KBM-7 (cell line): ENCODE measurements at places on chromosomes 5 and 9.

DNA sequence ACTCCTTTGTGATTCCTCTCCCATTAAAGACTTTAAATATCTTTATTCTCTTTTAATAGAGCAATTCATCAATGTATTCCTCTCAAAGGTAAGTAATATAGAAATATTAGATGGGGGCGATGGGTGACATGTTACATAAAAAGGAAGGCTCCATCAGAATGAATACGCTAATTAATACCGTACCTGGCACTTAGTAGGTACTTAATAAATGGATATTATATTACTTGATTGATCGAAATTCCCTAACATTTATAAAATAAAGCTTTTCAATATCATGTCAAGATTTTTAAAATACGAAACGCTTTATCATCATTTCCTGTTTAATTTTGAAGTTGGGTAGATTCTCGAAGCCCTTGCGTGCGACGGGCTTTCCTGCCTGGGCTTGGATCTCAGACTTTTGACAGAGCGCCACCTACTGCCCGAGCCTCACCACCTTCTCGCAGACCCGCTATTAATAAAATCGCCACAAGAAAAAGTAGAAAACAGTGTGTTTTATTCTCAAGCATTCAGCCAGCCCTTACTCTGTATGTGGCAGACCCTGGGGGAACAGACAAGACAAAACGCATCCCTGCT is 99.4 kb downstream of the C5orf15 start:
- DNase-seq = peak; percentile 85

DNA sequence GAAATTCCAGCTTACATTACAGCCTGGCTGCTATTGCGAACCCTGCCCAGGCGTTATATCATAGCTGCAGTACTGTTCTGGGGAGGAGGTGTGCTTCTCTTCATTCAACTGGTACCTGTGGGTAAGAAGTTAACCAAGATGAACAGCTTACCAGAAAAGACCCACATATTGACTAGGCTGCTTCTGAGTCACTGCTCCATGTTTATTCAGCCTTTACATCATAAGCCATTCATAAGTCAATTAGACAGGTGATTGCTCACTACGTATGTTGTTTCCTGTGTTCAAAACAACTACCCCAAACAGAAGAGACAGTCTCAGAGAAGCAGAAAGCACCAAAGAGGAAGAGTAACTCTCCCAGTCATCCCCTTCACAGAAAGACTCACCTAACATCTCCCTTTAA is 34.7 kb upstream of the SLC22A5 start:
- DNase-seq = no peak

DNA sequence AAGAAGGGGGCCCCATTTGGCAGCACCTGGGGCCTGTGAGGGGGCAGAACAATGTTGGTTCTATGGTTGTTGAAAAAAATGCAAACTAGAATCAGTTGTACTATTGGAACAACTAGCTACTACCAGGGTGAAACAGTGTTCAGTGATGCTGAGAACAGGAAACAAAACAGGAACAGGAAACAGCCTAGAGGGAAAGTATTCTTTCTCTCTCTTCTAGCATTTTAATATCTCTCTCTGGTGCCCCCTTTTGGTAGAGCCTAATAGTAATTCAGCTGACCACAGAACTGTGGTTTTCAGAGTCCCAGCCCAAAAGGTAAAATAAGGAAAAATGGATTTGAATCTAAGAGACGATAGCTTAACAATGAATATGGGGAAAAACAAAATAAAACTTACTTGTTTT is 138.0 kb upstream of the KCNN2 start:
- DNase-seq = peak; percentile 61

GRCh38 chr9:75666856-75667554 is 223.5 kb upstream of the PCSK5 start:
- no peak for DNase-seq

GRCh38 chr5:6581559-6582426 is 51.1 kb downstream of the NSUN2 start:
- no peak for DNase-seq

DNA sequence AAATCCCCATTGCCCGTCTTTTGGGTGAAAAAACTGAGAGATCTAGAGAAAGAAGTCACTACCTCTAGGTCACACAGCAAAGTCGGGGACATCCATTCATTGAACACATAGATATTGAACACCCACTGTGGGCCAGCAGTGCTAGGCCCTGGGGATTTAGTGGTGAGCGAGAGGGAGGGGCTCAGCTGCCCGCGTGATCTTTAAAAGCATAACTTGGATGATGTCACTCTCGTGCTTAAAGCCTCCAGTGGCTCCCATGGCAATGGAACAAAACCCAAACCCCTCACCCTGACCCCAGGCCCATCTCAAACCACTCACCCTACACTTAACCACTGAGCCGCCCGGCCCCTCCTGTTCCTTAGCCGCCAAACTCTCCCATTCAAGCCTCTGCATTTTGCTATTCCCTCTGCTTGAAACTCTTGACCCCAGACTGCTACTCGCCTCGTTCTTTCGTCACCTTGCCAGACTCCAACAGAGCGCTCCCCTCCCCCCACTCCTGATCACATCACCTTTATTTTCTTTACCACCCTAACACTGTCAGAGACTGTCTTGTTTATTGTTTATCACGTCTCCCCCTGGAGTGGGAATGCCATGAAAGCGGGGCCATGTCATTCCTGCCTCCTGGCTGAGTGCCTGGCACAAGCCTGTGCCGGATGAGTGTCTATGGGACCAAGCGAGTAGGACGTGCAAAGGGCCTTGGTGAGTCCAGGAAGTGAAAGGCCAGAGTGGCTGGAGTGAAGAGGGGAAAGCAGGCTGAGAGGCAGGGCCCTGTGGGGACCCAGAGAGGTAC is 710 bp upstream of the PIP5KL1 start:
- DNase-seq = no peak

GRCh38 chr5:158785397-158785796 is 314.3 kb downstream of the EBF1 start:
- DNase-seq = no peak

GRCh38 chr5:87751824-87752223 is 339.1 kb upstream of the CCNH start:
- DNase-seq = no peak

DNA sequence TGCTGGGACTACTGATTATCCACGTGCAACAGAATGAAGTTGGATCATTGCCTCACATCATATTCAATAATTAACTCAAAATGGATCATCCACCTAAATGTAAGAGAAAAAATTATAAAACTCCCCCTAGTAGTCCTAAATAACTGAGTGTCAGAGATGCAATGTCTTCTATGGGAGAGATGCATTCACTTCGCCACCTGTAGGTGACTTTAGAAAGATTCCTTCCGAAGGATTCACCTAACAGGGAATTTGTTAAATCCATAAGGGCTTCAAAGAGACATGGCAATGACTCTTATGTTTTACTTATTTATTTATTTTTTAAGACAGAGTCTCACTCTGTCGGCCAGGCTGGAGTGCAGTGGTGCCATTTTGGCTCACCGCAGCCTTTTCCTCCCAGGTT is 526.0 kb downstream of the MTRR start:
- no peak for DNase-seq

DNA sequence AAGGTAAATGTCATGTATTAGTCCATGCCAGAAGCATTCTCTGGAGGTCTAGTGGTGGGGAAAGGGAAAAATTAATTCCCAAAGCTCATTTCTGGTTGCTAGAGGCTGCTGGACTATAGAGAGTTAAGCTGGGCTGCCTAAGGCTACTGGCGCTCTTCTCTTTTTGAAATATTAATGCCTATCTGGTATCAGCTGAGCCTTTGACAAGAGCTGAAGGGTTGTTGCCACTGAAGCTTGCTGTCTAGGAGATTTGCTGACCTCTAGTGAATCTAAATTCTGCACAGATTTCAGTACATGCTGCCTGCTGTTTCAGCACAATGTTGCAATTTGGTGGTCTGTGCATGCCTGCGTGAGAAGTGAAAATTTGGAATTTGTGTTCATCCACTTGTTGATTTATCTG is 29.1 kb upstream of the PLCXD3 start:
- DNase-seq = no peak

- no peak for DNase-seq
Measured at GRCh38 chr5:37665272-37665671, 174.6 kb downstream of the GDNF start.
